ENCODE measurements at places on chromosomes 6 and 20. TPM values are rescaled to one million over a fixed set of nuclear protein-coding genes. Genes with fewer than 3 reads are reported as not detected.

Gene FRK
- total RNA-seq: 0.14 TPM

Gene SLC17A1
- total RNA-seq: not detected

Gene FKBP1C
- 1.7 TPM for total RNA-seq

Gene PKIB
- total RNA-seq: not detected

Gene RAB5IF
- 192 TPM for total RNA-seq

Gene ZNF334
- not detected for total RNA-seq

Gene VGLL2
- not detected for total RNA-seq

Gene SIRPB2
- not detected for total RNA-seq

Gene NKX2-4
- total RNA-seq: not detected

Gene TBPL1
- total RNA-seq: 21.0 TPM

Gene PSORS1C2
- total RNA-seq: not detected

Gene MROH8
- total RNA-seq: 1.8 TPM

Gene SLC22A3
- total RNA-seq: not detected

Gene ANKEF1
- total RNA-seq: 1.4 TPM

Gene TMEM200A
- total RNA-seq: not detected

Gene BPI
- not detected for total RNA-seq

Gene TBXT
- total RNA-seq: 2.2 TPM

Gene NEURL2
- 7.0 TPM for total RNA-seq

Gene EYA4
- not detected for total RNA-seq

Gene ELMO2
- total RNA-seq: 18.7 TPM

Gene RUNX2
- not detected for total RNA-seq

Gene TMEM151B
- total RNA-seq: 14.6 TPM

Gene PTCHD4
- 2.0 TPM for total RNA-seq

Gene C2
- 3.7 TPM for total RNA-seq

Gene OXT
- not detected for total RNA-seq

Gene ARHGAP18
- total RNA-seq: 15.4 TPM

Gene CCN2
- total RNA-seq: 42.9 TPM

Gene LRRC73
- total RNA-seq: not detected

Gene MEP1A
- not detected for total RNA-seq

Gene SLC17A2
- total RNA-seq: not detected

Gene TTI1
- 32.9 TPM for total RNA-seq

Gene PHACTR1
- total RNA-seq: not detected

Gene TUBB2B
- total RNA-seq: 31.6 TPM

Gene PPP1R14C
- total RNA-seq: not detected

Gene LST1
- total RNA-seq: not detected

Gene KHDRBS2
- not detected for total RNA-seq

Gene BMP6
- 13.4 TPM for total RNA-seq

Gene CGA
- total RNA-seq: not detected

Gene SMPDL3A
- 1.2 TPM for total RNA-seq

Gene ID1
- 1,330 TPM for total RNA-seq

Gene WFDC12
- total RNA-seq: not detected

Gene LTB
- total RNA-seq: 0.51 TPM

Gene ARFGEF3
- total RNA-seq: not detected

Gene SMAP1
- total RNA-seq: 46.7 TPM

Gene ORC3
- total RNA-seq: 58.7 TPM

Gene TMEM244
- total RNA-seq: not detected

Gene TENT5A
- 0.03 TPM for total RNA-seq

Gene TFAP2A
- 2.3 TPM for total RNA-seq

Gene CHD6
- 14.2 TPM for total RNA-seq

Gene CASS4
- not detected for total RNA-seq

Gene PSMB1
- total RNA-seq: 913 TPM

Gene TBC1D22B
- 12.0 TPM for total RNA-seq

Gene RNF217
- total RNA-seq: 8.2 TPM

Gene MLN
- total RNA-seq: not detected

Gene TP53TG5
- not detected for total RNA-seq
